ENCODE measurements at places on chromosomes 12 and 14.
A peak's percentile ranks its signal among the peaks of the same experiment; 100 is the strongest.

GRCh38 chr12:18467620-18468245 lies 206.4 kb downstream of the PIK3C2G start:
- DNase-seq = no peak

- DNase-seq = no peak
These were observed 11.1 kb upstream of the FBRSL1 start for GRCh38 chr12:132478845-132479244.

DNA sequence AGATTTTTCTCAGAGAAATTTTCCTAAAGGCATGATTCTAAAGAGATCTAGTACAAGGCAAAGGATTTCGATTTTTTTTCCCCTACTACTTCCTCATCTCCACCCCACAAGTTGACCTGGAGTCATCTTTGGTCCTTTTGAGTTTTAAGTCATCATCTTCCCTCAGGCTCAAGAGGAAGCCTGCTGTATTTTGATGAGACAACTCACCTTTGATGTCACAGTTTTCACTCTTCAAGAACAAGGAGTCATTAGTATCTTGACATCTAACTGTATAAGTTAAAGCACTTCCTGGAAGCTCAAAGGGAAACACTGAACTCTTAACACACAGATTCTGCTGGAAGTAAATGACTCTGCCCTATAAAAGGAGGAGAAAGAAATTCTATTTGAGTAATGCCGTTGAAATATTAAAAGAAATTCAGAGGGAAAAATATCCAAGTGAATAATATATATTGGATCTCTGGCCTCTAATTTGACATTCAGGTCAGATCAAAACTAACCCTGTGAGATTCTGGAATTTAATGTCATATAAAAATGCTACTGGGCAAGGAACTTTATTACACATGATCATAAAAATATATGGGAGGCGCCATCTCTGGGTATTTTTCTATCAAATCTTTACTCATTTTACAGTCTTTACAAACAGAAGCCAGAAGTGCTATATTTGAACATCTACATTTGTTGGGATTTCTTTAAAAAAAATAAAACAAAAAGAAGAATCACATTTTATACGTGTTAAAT lies 435.0 kb downstream of the NRXN3 start:
- no peak for DNase-seq

DNA sequence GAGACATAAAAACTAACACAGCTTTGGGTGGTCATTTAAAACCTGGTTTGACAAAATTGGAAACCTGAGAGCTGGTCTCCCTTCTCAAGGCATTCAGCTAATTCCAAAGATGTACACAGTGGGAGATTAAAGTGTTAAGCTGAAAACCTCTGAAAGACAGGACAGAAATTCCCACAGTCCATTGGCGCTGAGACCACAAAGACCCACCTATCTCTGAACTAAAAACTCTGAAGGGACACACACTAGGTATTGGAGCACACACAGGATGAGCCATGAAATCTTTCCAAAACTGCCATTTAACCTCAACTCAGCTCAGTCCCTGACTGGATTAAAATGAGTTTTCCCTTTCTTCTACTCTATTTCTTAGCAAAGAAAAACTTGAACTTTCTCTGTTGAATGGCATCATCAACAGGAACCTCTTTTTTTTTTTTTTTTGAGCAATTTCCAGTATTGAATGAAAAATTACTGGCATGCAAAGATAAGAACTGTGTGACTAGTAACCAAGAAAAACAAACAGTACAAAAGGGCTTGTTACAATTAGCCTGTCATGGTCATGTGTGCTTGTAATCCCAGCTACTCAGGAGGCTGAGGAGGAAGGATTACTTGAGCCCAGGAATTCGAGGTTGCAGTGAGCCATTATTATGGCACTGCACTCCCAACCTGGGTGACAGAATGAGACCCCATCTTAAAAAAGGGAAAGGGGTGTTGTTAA lies 82.4 kb downstream of the IPO8 start:
- DNase-seq = no peak

DNA sequence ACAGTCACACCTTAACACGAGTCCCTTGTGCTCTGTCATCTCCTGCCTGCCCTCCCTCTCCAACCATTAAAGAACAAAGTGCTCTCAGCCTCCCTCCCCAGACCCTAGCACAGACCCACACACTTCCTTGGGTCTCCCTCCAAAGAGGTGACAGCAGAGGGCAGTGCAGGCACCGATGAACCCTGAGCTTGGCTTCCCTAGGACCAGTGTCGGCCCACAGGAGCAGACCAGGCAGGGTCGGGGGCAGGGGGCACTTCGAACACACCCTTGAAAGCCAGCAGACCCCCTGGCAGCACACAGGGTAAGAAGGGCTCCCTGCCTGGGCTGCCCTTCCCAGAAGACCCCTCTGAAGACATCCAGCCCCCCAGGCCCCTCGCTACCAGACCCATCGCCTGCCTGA lies 7.0 kb downstream of the CDK2AP1 start:
- DNase-seq = no peak

GRCh38 chr14:96795109-96795828 lies 1.9 kb upstream of the VRK1 start:
- no peak for DNase-seq

DNA sequence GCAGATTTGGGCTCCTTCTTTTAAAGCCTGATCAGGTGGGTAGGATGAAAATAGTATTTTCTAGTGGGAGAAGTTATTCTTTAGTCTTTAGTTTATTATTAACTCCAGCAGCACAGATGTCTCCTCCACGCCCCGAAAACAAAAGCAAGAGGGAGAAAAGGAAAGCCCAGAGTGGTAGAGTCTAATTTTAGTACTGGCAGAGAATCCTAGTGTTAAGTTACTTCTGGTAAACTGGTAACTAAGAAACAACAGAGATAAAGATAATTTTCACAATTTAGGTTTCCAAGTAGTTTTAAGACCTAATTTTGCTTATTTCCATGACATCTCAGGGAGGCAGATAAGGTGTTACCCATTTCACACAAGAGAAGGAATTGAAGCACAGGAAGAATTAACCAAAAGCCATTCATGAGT lies 16.3 kb downstream of the ATP5MC2 start:
- DNase-seq = no peak

DNA sequence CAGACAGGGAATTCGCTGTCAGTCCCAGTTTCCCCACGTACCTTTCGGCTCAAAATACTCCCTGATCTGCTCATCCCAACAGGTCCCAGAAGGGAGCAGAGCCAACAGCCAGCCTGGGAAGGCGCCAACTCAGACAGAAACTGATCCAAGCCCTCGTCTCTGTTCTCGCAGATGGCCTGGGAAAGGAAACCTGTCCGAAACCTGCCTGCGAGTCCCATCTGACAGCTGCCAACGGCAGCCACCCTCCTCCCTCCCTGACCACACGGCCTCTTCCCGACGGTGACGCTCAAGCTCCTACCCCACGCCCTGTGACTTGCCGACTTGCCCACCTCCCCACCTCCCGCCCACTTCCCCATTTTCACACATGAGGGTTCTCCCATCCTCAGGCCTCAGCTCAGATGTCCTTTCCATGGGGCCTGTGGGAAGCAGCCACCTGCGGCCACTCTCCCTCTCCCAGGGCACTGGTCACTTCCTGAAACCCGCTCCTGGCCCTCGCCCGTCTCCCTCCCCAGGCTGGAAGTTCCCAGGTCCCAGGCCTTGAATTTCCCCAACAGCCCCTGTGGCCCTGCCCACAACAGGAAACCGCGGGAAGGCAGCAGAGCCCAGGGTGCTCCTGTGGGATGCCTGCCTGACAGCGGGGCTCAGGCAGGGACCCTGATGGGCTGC lies 60.9 kb upstream of the FBRSL1 start:
- no peak for DNase-seq

- DNase-seq = no peak
These were observed 48.4 kb downstream of the GALNT9 start for GRCh38 chr12:132281038-132281437.

DNA sequence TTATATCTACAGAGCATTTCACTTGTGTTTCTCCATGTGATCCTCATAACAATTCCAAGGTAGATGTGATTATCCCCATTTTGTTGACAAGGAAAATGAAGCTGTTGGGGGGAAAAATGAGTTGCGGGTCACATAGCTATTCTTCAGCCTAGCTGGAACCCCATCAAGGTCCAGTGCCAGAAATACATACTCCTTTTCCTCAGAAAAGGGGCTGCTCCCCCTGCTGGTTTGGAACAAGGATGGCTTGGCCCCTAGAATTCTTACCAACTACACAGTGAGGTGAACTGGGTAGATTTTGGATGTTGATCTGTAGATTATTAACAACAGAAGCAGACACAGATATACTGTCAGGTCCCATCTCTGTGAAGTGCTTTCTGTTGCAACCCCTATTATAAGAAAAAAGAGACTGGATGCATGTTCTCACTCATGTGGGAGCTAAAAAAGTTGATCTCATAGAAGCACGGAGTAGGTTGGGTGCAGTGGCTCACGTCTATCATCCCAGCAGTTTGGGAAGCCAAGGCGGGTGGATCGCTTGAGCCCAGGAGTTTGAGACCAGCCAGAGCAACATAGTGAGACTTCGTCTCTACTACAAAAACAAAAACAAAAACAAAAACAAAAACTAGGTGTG lies 8.9 kb downstream of the IKZF4 start:
- DNase-seq = peak; percentile 21
